Stimulated activated CD4-positive, alpha-beta T cell treated with anti-CD3 and anti-CD28 coated beads, Interleukin-1b, Interleukin-23, amount 100 ng/mL, for 1 hour (primary cell): ENCODE measurements at places on chromosomes 12 and 14.

- no peak for DNase-seq
These were observed 58.0 kb downstream of the SYNE2 start for GRCh38 chr14:63910583-63911363.

DNA sequence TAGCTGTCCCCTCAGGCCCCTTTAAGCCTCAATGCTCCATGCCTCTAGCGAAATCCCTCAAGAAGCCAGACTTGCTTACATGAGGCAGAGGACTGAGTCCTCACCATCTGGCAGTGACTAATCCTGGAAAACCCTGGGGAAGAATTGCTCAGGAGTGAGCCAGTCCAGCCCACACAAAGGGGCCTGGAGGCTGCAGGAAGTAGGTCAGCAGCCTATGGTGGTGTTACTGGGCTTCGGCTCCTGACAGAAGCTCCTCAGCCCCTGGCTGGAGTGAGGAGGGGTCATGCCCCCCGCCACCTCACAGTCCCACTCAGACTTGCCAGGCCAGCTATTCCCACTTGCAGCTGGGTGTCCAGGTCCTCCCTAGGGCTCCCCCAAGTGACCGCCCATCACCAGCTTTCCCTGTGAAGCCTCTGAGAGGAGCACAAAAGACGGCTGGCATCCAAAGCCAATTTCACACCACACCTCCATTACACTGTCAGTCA is 250.5 kb downstream of the DPF3 start:
- DNase-seq = no peak

GRCh38 chr14:21521501-21521900 is 4.6 kb downstream of the SALL2 start:
- DNase-seq = no peak

DNA sequence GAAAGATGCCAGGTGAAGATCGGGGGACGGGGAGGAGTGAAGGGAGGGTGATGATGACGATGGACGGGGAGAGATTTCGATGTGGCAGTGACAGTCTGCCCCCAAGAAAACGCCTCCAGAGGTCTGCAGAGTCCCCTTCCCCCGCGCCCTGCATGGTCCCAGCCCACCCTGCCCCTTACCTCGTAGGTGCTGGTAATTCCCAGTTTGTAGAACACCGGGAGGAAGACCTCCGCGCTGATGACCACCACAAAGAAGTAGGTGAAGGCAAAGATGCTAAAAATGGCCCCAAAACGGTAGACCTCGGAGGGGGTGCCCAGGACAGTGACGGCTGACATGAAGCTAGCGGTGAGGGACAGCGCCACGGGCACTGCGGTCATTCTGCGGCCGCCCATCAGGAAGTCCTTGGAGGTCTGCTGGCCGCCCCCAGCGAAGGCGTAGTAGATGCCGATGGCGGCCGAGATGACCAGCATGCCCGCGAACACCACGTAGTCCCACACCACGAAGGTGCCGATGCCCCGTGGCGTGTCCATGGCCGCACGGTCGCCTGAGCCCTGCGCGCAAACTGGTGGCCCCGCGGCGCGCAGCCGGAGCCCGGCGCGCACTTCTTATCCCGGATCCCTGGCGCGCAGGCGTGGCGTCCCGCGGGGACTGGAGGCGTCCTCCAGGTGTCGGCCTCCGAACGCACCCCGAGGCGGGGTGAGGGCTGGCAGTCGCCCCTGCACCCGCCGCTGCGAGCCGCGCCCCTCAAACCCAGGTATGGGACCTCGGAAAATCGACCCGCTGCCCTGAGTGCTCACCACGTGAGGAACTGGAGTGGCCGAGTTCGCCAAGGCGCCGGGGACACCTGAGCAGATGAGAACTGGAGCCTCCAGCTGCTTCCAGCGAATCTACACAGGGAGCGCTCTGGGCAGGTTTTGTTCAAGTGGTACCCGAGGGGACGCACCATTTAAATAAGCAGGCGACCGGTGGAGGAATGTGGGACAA is at the start of gene SLC5A8:
SLC5A8 (minus strand) TSS at position 920 of the 984 bp plus-strand sequence; CDS start at position 530, 390 bp downstream.
- no peak for DNase-seq

GRCh38 chr12:89701606-89702206 is 6.9 kb downstream of the ATP2B1 start:
- DNase-seq = no peak

DNA sequence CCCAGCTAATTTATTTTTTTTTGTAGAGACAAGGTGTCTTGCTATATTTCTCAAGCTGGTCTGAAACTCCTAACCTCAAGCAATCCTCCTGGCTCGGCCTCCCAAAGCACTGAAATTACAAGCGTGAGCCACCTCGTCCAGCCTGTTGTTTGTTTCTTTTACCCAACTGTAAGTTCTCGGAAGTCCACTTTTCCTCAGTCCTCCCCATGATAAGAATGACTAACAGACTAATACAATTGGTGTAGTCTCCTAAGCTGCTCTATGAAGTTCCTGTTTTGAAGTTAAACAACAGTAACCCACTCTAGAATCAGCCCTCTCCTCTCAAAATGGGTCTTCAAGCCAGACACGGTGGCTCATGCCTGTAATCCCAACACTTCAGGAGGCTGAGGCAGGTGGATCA is 36.5 kb downstream of the HIGD1C start:
- no peak for DNase-seq

GRCh38 chr14:84961637-84962036 is 568.3 kb upstream of the FLRT2 start:
- no peak for DNase-seq

- DNase-seq = no peak
These were observed 3.4 kb downstream of the KCNA5 start for GRCh38 chr12:5047094-5047493.

DNA sequence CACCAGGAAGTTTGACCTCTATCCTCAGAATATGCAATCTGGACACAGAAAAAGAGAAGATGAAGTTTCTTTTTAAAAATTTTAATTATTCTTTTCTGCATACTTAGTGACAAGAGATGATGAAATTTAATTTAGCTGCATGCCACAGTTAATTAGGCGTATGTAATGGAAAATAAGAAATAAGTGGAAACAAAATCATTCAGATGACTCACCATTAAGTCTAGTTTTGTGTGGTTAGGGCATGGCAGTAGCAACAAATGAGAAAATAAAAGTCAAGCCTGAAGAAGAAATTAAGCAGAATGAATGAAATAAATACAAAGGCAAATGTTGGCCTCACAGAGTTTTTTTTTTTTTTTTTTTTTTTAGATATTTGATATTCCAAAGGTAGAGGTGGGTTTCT is 30.9 kb upstream of the KLRD1 start:
- DNase-seq = no peak

DNA sequence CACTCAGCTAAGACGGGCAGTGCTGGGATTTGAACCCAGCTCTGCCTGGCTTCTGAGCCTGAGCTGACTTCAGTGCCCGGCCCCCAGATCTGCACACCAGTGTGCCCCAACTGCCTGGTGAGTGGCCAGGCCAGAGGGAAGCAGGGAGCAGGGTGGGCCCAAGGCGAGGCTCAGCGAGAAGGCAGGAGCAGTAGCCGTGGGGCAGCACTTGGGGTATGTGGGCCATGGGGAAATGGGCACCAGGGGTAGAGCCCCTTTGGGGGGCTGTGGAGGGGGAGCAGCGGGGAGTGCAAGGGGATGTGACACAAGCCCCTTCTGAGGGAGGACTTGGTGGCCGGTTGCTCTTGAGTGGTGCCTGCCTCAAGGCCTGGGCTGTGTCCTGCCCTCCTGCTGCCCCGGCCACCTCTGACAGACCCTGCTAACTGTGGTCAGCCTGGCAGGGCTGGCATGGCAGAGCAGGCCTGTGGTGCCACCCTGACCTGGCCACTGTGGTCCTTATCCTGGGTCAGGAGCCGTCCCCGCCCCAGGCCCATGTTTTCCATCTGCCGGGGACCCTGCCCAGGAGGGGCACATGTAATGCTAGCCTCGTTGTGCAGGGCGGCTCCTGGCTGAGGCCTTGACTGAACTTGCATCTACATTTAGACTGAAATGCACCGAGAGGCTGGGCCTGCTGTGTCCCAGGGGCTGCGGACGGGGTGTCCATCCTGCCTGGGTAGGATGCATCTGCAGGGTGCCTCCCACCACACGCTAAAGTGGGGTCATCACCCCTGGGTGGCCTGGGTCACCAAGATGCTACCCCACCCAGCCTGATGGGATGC is 90.5 kb downstream of the KIF26A start:
- no peak for DNase-seq
